CD4-positive, alpha-beta T cell treated with Interleukin-21 for 1 hour (primary cell): ENCODE measurements at places on chromosomes 7 and 10.

GRCh38 chr7:134450294-134451000, 8.5 kb downstream of the AKR1B1 start:
- no peak for DNase-seq

DNA sequence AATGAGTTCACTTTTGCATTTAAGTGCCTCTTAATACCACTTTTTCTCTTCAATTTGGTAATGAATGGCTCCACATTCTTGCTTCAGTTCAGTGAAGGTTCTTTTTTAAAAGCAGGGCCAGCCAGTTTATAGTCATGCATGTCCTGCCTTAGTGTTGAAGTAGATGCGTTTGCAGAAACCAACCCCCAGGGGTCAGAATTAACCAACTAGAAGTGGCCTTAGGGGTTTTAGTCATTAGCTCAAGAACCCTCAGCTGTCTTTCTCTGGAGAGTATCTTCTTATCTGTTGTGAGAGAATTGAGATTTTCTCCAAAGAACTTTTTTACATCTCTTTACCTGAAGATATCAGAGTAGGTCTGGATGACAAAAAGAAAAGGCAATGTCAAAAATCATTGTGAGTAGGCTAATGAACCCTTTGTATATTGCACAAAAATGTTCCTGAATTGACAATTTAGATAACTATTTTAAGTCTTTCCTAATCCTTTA, 82.2 kb downstream of the PIK3CG start:
- DNase-seq: peak; percentile 39

- DNase-seq: no peak
Observed at GRCh38 chr10:78604721-78605120, 464.0 kb upstream of the ZMIZ1 start.

DNA sequence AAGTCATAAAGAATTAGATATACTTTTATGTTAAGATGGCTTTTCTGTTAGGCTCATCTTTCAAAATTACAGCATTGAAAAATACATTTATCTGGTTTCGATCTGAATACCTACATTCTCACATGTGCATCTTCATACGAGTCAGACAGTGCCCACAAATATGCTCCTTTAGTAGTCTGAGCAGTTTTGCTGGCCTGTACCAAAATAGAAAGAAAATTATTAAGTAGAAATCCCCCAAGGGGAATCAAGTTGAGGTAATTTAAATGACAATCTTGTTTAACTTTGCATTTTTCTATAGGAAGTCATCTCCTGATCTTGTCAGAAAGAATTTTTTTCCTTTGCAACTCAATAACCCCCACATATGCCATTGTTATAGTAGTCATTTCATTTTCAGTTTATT, 287.4 kb upstream of the SEMA3D start:
- DNase-seq: no peak

GRCh38 chr7:20164425-20165145, 52.6 kb downstream of the MACC1 start:
- DNase-seq: no peak

GRCh38 chr7:154676422-154677073, 326.4 kb downstream of the PAXIP1 start:
- DNase-seq: no peak

- no peak for DNase-seq
Observed at GRCh38 chr7:102454468-102454867, 10.2 kb downstream of the ALKBH4 start.

- no peak for DNase-seq
Observed at GRCh38 chr7:33336820-33337219, 207.5 kb downstream of the BBS9 start.

GRCh38 chr7:80066639-80067038, 68.0 kb upstream of the GNAI1 start:
- DNase-seq: no peak

DNA sequence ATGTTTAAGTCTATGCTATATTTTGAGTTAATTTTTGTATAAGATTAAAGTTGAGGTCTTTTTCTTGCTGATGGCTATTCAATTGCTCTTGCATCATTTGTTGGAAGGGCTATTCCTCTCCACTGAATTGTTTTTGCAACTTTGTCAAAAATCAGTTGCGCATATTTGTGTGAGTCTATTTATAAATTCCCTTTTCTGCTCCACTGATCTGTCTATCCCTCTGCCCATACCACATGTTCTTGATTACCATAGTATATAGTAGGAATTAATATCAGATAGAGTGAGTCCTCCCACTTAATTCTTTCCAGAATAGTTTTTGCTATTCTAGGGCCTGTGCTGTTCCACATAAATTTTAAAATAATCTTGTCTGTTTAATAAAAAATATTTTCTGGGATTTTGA, 152.4 kb upstream of the ADCY1 start:
- DNase-seq: no peak

DNA sequence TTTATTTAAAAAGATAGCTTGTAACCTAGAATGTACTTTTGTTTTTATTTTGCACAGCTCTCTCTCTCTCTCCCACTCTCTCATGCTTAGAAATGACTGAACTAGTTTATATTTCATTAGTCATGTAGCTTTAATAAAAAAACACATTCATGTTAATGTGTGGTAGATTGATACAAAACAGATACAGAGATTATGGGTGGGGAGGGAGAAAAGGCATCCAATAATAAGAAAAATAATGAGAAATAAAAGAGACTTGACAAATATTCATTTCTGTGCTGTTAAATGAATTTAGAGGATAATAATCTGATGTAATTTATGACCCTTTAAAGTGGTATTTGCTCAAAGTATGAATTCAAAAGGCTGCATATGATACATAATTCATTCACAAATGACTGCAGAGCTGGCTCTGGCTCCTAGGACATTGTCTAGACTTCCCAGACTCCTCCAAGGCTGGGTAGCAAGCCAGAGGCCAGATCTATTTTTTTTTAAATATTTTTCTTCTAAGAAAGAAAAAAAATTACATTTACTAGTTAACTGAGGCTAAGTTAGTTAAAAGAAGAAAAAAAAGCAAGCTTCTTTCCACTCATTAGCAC, 105.7 kb upstream of the DNAJB12 start:
- no peak for DNase-seq

- DNase-seq: no peak
Observed at GRCh38 chr7:69245646-69246045, 352.6 kb upstream of the AUTS2 start.

- DNase-seq: no peak
Observed at GRCh38 chr7:99191869-99192596, 15.9 kb downstream of the KPNA7 start.

DNA sequence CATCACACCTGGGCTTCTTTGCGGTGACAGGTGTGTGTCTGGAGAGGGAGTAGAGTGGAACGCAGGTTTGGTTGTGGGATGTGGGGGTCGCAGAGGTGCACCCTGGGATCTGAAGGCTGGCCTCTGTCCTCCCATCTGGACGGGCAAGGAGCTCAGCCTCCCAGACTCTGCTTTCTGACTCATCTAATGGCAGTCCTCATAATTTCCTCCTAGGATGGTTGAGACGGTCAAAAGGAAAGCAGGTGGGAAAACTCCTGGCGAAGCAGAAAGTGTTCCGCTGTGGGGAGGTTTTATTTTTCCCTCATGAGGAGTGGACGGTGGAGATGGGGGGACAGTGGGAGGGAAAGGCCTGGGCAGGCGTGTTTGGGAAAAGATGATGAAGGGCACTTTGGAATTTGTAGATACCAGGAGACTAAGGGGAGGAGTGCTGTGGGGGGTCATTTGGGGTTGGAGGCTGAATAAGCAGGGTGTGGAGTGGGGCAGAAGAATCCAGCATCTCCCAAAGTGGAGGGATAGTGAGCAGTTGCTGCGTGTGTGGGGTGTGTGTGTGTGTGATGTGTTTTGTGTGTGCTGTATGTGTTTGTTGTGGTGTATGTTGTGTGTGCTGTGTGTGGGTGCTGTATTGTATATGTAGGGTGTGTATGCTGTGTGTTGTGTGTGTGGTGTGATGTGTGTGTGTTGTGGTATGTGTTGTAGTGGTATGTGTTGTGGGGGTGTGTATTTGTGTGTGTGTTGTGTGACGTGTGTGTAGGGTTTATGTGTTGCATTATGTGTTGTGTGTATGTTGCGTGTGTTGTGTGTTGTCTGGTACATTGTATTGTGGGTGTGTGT, 97.2 kb upstream of the PODXL start:
- no peak for DNase-seq

DNA sequence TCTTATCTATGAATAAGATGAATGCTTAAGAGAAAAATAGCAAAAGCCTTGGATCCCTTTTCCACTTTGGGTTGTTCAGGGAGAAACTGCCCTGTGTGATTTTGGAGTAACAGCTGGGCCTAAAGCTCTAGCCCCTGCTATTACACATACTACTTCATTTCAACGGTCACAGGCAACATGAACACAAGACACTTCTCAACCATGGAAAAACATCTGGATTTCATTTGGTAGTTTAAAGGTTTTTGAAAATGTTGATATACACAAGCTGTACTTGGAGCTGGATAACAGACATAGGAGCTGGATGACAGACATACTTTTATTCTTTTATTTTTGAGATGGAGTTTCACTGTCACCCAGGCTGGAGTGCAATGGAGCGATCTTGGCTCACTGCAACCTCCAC, 2.7 kb upstream of the CHUK start:
- no peak for DNase-seq

GRCh38 chr7:74052628-74053027, 24.7 kb downstream of the ELN start:
- DNase-seq: no peak

DNA sequence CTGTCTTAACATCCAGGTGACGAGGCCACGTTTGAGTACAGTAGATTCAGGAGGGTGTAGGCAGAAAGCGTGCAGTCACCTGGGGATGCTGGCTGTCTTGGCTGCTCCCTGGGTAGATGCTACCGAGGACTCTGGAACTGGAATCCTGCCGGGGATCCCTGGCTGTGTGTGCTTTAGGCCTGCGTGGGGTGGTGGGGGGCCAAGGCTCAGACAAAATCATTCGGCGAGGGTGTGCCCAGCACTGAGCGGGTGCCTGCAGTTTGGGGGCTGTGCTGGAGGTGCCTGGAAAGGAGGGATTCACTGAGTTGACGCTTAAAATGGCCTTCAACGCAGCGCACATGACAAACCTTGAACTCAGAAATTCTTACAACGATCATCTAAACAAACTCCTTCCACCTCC, 93.5 kb upstream of the PODXL start:
- no peak for DNase-seq
